ENCODE measurements at places on chromosomes 12 and 14.
A peak's percentile ranks its signal among the peaks of the same experiment; 100 is the strongest.

DNA sequence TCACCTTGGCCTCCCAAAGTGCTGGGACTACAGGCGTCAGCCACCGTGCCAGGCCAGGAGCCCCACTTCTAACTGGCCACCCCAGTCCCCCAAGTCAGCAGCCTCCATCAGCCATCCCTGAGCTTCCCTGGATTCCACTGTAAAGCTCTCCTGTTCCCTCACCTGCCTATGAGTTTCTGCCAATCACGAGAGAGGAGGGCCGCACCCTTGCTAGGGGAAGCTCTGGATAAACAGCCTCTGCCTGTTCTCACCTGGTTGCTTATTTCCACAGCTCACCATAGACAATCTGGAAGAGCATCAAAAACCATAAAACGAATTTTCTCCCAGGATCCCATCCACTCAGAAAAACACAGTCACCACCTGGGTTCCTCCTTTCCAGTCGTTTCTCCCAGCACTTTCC is 5.0 kb downstream of the CDCA4 start:
- no peak for DNase-seq

- DNase-seq: peak; percentile 48
These were observed 63.4 kb downstream of the BEGAIN start for GRCh38 chr14:100523843-100524169.

DNA sequence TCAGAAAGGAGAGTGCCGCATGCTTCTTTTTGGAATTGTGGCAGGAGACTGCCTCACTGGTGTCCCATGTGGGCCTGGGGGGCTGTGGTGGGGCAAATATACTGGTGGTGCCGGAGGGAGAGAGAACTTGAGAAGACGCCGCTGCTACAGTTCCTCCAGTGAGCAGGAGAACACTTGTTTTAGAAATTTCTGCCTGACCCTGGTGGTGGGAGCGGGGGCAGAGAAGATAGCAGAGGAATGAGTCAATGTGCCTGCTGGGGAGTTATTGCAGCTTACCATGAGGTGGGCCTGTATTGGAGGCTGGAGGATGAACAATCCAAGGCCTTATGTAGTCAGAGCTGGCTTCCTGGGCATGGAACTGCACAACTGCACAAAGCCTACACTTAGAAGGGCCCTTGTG is 211.8 kb downstream of the SNAPC1 start:
- DNase-seq: no peak

GRCh38 chr14:48726080-48726642 is 860.0 kb downstream of the RPS29 start:
- DNase-seq: no peak

DNA sequence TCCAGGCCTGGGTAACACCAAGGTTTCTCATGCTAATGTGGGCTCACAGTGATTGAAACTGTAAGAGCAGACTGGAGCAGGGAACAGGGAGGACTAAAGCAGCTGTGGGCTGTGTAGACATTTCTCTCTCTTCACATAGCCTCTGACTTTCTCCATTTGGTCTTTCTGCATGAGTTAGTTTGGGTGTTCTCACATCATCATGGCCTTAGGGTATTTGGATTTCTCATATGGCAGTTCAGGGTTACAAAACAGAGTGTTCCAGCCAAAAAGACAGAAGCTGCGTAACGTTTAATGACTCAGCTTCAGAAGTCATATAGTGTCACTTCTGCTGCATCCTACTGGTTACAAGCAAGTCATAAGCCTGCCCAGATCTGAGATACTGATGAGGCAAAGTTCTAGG is 52.0 kb upstream of the OSBPL8 start:
- DNase-seq: no peak

DNA sequence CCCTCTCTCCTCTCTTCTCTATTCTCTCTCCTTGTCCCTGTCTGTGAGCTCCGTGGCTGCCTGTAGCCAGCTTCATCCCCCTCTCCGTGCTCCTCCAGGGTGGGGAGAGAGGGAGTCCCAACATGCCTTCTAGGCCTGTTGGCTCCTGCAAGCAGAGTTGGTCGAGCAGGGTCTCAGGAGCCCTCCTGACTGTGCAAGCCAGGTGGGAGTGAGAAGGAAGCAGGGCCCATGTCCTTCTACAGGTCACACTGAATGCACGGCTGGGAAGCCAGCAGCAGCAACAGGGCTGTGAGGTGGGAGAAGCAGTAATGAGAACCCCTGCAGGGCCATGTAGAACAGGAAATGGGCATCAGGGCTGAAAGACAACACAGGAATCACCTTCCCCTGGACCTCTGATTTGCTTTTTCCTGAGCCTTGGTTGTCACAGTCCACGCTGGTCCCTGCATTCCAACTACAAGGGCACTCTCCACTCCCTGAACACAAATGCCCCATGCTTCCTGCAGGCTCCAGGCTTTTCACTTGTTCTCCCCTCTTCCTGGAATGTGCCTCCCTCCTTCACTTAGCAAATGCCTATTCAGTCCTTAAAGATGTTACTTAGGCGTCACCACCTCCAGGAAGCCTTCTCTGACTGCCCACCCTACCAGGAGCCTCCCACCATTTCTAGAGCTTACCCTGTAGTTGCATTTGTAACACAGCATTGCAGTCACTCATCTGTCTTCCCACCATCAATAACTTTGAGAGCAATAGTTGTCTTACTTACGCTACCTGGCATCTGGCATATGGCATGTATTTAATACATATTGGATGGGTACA is 51.2 kb downstream of the TSPAN11 start:
- DNase-seq: no peak

DNA sequence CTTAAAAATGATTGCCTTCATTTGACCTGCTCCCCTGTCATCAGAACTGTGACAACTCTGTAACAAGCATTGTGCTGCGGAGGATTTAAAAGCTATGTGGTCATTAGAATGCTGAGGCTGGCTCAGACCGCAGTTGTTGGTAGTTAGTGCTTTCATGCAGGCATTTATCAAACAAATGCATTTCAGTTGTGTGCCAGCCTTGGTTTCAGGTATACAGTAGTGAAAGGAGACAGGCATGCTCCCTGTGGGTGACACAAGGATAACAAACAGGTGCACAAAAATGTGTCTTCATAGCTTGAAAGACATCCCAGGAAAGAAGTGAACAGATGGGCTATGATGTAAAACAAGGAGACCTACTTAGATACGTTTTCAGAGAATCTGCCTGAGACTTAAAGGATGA is 60.6 kb downstream of the MARK3 start:
- no peak for DNase-seq

DNA sequence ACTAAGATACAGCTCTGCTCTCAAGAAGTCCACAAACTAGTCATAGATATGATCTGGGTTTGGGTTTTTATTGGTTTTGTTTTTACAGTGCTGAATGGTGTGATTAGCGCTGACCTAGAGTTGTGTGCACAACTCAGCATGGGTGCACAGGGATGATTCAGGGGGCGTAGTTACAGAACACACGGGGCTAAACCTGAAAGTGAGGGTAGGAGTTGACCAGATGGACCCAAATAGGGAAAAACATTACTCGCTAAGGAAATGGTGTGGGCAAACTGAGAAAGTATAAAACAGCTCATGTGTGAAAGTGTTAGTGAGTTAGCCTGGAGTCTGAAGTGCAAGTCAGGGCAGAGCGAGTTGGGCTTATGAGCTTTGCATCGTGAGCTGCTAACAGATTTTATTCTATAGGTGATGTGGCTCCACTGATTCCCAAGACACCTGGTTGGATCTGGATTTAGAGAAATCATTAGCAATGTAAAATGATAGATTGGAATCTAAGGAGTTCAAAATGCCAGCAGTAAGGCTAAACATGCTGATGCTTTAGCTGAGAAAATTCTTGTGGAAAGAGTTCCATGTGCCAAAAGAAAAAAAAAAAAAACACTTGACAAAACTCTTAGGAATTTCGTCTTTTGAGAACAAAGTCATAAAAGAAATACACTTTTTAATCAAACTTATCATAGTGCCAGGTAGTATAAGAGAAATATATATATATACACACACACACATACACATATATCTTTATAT is 134.9 kb downstream of the SLC5A8 start:
- DNase-seq: no peak

DNA sequence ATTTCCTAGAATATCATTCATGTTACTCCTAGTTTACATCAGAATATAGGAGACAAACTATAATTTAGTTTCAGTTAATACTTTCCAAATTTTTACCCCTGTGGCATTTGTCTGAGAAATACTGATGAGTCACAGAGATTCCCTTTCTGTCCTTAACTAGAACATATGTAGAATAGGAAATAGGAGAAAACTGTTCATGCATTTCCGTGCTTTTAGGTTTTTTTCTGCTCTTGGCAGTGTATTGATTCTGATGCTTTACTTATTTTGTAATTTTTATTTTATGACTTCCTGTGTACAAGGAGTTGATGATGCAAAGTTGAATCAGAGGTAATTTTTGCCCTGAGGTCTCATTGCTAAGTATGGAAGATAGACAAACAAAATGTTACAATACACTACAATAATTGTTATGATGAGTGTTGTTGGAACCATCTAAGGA is 23.0 kb downstream of the MNAT1 start:
- DNase-seq: no peak

DNA sequence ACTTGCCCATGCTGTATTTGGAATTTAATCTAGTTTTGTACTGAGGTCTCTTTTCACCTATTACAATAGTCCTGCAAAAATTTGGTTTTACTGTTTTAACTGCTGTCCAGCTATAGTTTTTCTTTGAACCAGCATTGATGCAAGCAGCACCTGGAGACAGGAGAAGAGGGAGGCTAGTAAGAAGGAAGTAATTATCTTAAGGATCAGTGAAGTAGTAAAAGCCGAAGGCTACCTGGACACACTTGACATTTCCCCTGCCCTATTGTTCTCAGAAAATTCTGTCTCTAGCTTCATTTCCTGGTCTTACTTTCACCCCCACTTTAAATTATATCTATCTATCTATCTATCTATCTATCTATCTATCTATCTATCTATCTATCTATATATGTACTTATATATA is 43.5 kb upstream of the LRIG3 start:
- DNase-seq: no peak

DNA sequence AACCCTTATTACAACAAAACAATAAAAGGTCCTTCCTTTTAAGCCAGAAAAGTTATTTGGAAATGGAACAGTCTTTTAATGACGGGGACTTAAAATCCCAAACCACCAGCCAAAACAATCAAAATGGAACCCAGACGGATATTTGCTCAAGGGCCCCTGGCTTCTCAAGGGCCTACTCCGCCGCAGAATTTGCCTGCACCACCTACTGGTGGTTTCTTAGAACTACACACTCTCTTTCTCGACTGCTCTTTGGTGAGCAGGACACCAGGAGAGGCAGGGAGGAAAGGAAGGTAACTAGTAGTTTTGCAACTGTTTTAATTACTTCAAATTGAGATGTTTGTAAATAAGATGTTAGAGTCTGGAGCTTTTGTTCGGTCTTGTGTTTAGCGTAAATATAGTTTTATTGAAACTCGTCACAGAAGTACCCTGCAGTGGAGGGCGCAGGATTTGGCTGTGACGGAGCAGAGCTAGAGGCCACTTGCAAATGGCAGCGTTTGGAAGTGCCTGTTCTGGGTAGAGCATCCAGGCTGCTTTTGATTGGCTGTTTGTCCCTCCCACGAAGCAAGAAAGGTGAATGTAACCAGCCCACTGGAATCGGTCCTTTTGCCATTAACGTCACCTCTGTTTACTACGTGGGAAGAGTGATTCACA is 238.5 kb downstream of the CACNA1C start:
- no peak for DNase-seq

GRCh38 chr14:69877492-69877891 is 1.7 kb upstream of the SMOC1 start:
- DNase-seq: no peak

- no peak for DNase-seq
These were observed 4.7 kb downstream of the ADCK1 start for GRCh38 chr14:77804592-77804991.

GRCh38 chr14:93962701-93963601 is 13.4 kb downstream of the ASB2 start:
- no peak for DNase-seq

DNA sequence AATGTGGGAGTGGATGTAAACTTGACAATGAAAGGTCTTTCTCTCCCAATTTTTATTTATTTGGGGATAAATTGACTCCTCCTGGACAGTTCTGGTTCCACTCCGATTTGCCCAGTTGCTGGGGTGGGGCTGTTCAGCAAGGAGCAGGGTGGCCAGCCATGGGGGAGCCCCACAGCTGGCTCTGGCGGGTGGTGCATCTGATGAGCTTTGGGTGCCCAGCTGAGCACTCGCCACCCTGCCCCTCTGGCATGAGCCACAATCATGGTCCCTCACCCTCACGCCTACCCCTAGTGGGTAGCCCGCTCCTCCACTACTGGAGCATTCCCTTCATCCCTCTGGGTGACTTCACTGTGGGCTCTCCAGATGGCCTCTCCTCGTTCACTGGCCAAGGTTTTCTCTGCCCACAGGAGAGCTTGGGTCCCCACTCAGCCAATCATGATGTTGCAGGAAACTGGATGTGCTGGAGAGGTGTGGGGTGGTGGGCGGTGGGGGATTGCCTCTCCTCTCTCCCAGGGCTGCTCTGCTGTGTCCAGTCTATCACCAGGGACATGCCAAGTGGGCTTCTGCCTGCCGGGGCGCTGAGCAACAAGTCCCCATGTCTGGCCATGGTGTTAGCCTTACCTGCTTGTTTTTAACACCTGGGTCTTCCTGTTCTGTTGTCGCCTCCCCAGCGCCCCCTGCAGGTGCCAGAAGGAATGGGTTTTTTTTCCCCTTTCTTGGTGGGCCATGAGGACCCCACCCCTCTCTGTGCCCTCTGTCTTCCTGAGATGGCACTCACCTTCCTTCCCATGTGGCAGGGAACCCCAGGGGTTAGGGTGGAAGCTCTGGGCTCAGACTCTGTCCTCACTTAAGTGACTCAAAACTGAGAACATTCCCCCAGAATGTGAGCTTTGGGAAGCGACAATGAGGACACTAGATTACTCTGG is 3.4 kb downstream of the CYP46A1 start:
- DNase-seq: no peak

- DNase-seq: no peak
These were observed 459.0 kb upstream of the ATP2B1 start for GRCh38 chr12:90167518-90168208.

GRCh38 chr12:128365651-128366231 is 98.8 kb downstream of the TMEM132C start:
- DNase-seq: no peak

GRCh38 chr14:54691525-54692283 is 124.8 kb downstream of the SAMD4A start:
- DNase-seq: no peak

GRCh38 chr14:102929241-102930137 is 7.0 kb downstream of the AMN start:
- no peak for DNase-seq

DNA sequence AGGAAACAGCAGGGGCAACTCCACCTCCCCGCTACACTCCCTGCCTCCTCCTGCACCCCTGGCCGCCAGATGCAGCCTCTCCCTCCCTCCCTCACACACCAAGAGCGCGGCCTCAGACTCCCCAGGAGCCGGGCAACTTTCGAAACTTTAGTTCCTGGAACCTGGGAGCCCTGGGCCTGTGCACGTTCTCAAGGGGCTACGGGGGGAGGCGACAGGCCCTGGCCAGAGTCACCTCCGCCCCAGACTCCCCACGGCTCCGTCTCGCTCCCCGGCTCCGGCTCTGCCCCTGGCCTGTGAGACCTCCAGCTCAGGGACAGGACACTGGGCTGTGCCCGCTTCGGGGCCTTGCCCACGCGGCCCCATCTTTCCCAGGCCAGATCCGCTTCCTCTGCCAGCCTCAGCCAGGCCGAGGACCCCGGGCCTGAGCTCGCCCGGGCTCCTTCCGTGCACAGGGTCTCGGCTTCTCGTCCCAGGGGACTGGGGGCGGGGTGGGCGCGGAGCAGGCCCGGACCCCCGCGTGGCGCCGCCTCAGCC is 5.5 kb downstream of the AMN start:
- DNase-seq: no peak
